ENCODE measurements at places on chromosomes 1 and 21.

DNA sequence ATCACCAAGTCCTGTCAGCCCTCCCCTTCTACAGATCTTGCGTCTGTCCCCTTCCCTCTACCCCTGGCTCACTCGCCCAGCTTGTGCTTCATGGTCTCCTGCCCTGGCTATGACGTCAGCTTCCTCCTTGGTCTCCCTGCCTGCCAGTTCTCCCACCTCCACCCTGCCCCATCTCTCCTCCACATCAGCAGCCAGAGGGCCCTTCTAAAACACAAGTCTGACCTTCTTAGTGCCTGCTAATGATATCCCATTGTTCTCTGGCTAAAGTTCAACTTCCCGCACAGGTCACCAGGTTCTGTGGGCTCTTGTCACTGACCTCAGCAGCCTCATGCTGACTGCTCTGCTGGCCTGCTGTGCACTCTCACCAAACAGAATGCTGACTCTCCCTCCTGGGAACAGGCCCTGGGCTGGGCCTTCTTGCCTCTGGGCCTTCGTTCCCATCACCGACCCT, 24.7 kb upstream of the MYCL start:
- no peak for DNase-seq

- DNase-seq: no peak
These were observed 382.5 kb upstream of the VAMP3 start for GRCh38 chr1:7388488-7389185.

- no peak for DNase-seq
These were observed 35.2 kb upstream of the KIRREL1 start for GRCh38 chr1:157958263-157958662.

DNA sequence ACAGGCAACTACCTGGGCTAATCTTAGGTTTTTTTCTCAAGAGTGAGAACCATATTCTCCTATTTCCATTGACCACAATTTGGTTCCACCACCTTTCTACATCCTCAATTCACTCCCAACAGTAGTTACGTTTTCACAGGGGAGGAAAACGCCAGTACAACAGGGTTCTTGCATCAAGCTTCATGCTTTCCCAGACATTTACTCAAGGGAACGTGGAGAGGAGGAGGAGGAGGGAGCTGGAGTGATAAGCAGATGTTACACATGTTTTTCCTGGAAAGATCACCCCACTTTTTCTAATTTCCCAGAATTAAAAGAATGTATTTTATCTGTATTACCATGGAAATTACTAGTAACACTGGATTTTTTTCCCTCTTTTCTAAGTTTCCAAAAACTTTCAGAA, 58.3 kb downstream of the RGS5 start:
- no peak for DNase-seq

DNA sequence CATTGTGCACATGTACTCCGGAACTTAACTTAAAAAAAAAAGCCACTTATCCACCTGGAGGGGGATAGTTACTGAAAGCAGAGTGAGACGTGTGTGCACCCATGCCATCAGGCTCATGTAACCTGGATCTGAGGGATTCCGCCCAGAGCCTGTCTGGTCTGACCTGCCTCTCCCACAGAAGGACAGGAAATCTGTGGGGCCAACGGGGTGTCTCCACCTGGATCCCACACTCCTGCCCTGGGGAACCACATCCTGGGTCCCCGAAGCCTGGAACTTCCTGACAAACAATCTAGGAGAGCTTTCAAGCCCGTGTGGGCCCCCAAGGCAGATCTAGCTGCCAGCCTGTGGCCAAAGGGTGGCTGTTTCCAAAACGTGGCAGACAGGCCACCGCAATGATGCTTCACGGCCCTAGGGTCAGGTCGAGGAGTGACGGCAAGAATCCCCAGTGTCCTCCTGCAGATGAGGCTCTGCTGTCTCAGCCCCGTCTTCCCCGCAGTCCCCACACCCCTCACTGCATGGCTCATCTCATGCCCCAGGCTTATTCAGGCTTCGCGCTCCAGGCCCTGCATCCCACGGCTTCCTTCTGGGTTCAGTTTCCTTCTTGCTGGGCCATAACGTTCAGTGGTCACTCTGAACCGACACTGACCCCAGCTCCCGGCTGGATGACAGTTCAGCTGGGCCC, 21.0 kb upstream of the PCBP3 start:
- no peak for DNase-seq

DNA sequence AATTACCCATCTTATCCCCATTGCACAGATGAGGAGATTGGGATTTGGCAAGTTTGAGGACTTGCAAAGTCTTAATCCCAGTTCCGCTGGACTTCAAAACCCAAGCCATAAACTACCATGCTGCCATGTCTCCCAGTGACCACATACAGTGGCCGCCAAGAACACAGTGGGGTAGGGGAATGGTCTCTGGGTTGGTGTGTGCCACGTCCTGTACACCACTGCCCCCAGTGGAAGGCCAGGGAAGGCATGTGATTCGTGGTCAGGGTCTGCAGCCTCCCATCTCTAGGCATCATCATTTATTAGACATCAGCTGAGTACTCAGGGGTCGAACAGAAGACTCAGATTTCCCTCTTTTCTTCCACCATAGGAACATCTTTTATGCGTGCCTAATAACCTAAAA, 76.0 kb downstream of the MAN1C1 start:
- no peak for DNase-seq

GRCh38 chr1:8370905-8371315, 53.0 kb downstream of the SLC45A1 start:
- DNase-seq: no peak
